ENCODE measurements at places on chromosomes 1 and 21.

- DNase-seq: no peak
Measured at GRCh38 chr1:10696977-10697376, 99.5 kb downstream of the CASZ1 start.

GRCh38 chr1:221200464-221200863, 321.2 kb downstream of the HLX start:
- DNase-seq: no peak

- no peak for DNase-seq
Measured at GRCh38 chr1:23470282-23471070, 13.5 kb downstream of the ASAP3 start.

DNA sequence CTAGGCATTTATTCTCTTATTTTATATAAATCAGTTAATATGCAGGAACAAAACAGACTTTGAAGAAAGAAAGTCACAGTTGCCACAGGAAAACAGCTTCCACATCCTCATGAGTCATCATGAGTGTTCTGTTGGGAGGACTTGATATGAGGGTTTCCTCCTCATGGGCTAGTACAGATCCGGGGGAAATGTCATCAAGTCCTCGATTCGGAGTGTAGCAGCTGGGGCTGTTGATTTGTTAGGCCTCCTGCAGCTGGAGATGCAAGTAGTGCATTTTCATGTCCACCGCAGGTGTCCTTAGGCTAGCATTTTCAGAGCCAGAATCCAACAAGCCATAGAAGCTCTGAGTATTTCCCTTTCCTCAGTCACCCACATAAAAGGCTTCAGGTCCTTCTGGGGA, 36.7 kb downstream of the ADAM30 start:
- DNase-seq: no peak

GRCh38 chr1:64505944-64506655, 36.2 kb downstream of the CACHD1 start:
- DNase-seq: no peak

GRCh38 chr1:157183870-157184269, 45.7 kb upstream of the ETV3 start:
- no peak for DNase-seq

Data from neural progenitor cell (in vitro differentiated cells).